ENCODE measurements at places on chromosomes 4 and X.

DNA sequence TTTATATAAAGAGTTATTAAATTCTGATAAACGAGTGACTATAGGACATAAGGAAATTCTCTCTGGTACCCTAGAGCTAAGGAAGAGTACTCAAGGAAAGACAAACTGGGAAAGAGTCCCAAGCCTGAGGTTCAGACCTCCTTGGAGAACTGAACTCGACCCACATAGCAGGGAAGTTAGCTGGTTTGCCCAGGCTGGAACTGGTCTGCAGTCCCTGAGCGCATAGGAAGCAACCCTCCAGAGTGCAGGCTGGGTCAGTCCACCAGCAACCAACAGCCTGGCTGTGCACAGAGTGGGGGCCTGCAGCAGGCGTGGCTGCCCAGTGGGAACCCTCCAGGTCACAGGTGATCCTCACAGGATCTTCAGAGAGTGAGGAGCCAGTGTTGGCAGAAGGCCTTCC, 114.1 kb downstream of the SOWAHB start:
- no peak for DNase-seq

DNA sequence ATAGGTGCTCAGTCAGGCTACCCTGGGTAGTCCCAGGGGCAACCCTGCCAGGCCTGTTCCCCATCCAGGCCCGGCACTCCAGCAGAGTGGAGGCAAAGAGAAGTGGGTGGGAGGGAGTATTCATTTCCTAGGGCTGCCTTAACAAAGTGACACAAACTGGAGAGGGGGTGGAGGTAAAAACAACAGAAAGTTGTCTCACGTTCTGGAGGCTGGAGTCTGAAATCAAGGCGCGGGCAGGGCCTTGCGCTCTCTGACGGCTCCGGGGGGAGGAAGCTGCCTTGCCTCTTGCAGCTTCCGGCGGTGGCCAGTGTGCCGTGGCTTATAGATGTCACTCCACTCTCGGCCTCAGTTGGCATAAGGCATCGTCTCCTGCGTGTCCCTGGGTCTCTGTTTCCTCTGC, 90.8 kb downstream of the DCTD start:
- no peak for DNase-seq

DNA sequence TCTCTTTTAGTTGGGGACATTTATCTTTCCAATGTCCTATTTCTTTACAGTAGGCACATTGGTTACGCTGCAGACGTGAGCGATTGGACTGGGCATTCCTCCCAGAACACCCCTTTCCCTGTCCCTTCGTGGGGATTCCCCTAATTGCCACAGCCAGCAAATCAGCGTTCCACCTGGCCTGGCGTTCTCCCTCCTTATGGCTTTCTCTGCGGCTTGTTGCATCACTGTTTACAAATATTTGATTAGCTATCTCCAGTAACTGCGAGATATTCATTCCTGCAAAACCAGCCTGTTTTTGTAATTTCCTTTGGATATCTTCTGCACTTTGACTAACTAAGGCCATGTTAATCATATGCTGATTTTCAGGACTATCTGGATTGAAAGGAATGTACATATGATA, 202.5 kb upstream of the KLF8 start:
- no peak for DNase-seq

- no peak for DNase-seq
Measured at GRCh38 chr4:48090621-48091020, 43.4 kb downstream of the TXK start.

- DNase-seq: no peak
Measured at GRCh38 chrX:9739130-9739529, 26.5 kb downstream of the GPR143 start.

- no peak for DNase-seq
Measured at GRCh38 chr4:174256277-174256713, 27.2 kb downstream of the FBXO8 start.

- DNase-seq: peak; percentile 0
Measured at GRCh38 chrX:100379388-100379986, 30.6 kb downstream of the PCDH19 start.

GRCh38 chrX:103092942-103093341, at the start of gene NXF3:
TSS of gene NXF3 (minus strand) at chrX:103093143. CDS start at chrX:103093023, 120 bp downstream.
- no peak for DNase-seq

DNA sequence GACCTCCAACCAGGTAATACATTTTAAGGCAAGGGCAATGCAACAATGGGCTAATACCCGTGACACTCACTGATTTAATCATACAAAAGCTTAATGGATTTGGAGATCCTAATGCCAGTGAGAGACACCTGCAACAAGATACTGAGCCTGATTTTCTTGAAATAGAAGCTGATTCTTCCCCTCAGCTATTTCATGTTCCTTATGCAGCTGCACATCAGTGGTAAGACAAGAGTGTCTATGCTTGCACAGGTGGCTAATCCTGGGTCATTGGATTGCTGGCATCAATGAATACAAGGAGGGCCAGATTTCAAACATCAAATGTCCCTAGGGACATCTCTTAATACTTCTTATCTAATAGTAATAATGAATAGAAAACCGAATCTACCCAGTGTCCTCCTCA, 139.7 kb downstream of the PPARGC1A start:
- DNase-seq: no peak

GRCh38 chr4:27692158-27692557, 831.5 kb downstream of the STIM2 start:
- DNase-seq: peak; percentile 12

GRCh38 chr4:4847011-4847410, 12.5 kb upstream of the MSX1 start:
- DNase-seq: no peak

GRCh38 chr4:72377491-72378194, 191.4 kb downstream of the ADAMTS3 start:
- DNase-seq: no peak

GRCh38 chr4:169315530-169316343, 45.0 kb upstream of the SH3RF1 start:
- no peak for DNase-seq

DNA sequence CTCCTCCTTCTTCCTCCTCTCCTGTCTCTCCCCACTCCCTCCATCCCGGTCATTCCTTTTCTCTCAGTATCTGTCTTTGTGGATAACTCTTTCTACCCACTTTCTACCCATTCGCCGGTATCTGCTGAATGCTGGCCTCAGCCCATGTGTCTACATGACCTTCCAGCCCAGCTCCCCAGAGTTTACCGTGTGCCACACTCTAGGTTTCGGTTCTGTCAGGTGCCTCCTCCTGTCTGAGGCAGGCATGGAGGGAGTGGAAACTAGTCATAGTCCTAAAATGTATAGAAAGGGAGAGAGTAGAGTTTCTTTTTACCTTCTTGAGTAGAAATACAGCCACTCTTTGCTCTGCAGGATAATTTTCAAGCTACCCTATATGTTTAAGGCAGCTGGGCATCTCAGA, 33.5 kb upstream of the SCRG1 start:
- DNase-seq: no peak

GRCh38 chr4:8645753-8646124, 53.2 kb downstream of the CPZ start:
- DNase-seq: no peak

GRCh38 chr4:83920375-83920774, 384.5 kb downstream of the GPAT3 start:
- no peak for DNase-seq

DNA sequence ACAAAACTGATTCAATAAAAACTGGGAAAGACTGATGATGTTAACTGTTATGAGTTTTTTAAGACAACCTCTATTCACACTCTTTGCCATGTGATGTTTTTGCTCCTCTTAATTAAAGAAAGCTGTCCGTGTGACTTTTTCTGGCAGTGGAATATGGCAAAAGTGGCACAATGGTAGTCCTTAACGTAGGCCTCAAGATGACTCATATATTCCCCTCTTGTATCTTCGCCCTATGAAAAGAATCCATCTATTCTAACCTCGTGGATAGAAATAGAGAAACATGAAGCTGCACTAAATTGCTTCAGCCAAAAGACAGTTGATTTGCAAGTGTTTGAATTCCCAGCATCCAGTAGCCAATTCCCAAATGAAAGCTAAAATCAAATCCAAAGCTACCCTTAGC, 603.8 kb upstream of the PCDH7 start:
- no peak for DNase-seq

DNA sequence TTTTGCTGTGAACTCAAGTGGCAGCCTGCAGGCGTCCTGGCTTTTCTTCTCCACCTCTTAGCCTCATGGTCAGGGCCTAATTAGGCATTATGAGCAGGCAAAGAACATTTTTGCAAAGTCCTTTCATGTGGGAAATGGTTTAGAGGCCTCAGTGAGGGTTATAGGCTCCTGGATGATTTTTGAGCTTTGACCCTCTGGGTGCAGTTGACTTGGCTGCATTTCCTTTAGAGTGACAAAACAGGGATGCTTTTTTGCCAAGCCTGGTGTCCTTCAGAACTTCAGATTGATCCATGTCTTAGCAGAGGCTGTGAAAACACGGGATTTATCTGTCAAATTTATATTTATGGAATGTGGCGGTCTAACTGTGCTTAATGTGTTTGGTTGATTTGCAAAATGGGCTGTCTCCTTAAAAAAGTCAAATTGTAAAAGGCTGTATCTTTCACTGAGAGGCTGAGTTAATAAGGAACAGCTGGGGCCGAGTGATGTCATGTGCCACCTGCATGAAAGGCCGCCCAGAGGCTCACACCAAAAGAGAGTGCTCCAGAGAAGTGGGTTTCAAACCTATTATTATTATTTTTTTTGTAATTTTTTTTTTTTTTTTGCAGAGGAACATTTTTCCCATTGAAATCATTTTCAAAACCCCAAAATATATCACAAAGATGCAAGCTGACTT, 192.2 kb upstream of the ARX start:
- DNase-seq: no peak

DNA sequence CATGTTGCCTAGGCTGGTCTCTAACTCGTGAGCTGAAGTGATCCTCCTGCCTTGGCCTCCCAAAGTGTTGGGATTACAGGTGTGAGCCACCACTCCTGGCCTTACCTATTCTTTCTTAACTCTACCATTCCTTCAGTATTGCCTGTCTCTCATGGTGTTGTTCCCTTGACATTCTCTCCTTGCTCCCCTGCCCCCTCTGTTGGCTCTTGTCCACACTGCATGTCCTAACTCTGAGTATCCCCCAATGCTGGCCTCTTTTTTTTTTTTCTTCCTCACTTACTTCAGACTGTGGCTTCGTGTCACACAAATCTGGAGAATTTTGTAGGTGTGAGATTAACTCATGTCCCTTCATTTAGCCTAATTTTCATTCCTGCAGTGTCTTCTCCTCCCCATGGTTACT, 22.9 kb upstream of the FRMPD4 start:
- DNase-seq: no peak

DNA sequence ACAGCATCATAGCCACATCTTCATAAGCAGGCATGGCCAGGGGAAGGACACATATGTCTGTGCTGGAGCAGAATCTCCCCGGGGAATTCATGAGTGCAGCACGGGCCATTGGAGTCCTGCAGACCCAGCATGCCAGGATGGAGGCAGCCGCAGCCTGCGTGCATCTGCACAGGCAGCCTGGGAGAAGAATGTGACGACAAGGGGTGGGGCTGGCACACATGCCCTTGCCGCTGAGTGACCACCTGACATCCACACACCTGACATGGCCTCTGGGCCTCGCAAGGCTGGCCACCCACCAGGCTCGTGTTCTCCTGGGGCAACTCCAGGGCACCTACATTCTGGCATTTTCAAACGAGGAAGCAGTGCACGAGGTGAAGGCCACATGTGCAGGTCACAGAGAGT, 66.2 kb upstream of the AFAP1 start:
- DNase-seq: no peak

DNA sequence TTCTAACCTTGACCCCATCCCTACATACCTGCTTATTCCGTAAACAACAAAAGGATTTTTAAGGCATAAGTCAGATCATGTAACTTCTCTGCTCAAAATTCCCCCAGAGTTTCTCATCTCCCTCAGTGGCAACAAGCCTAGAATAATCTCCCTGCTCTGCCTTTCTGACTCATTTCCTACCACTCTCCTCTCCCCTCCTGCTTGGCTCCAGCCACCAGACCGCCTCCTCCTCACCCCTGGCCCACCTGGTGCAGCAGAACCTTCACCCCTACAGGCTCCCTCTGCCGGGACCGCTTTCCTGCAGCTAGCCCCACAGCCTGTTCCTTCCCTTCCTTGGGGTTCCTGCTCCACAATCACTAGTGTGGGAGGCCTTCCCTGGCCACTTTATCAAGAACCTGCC, 32.1 kb downstream of the TSPAN5 start:
- DNase-seq: peak; percentile 70

GRCh38 chrX:11953615-11954014, 184.7 kb upstream of the FRMPD4 start:
- DNase-seq: peak; percentile 21

DNA sequence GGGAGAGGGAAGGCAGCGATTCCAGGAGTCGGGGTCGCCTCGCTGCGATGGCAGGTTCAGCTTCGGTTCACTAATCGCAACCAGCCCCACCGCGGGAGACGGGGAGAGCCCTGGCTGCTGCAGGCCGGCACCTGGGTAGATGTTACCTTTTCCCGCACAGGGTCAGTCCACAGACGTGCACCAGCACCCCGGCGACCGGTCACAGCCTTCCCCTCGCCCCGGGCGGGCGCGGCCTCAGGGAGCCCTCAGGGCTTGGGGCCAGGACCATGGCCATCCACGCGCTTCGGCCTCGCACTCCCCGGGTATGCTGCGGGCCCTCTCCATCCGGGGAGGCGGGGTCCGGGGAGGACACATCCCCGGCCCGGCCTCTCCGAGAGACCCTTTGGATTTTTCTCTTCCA, 26.1 kb upstream of the EXOC1L start:
- DNase-seq: no peak

GRCh38 chr4:100848841-100849240, 331.0 kb upstream of the EMCN start:
- no peak for DNase-seq

GRCh38 chr4:8419222-8420041, 21.1 kb downstream of the ACOX3 start:
- DNase-seq: peak; percentile 31

DNA sequence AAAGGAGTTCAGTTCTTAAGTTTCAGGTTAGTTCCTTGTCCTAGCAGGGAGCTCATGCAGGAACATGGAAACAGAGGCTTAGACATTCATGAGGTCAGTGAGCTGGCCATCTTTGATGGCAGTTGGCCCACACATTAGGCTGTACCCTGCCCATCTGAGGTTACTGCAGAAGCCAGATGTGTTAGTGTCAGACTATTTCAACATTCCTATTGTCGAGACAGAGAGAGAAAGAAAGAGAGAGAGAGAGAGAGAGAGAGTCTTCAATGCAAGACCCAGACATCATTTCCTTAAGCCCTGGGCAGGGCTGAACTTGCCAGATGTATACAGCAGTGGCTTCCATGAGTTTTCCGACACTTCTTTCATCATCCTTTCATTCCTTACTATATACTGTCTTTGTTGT, 91.3 kb downstream of the PPP1R2C start:
- no peak for DNase-seq

DNA sequence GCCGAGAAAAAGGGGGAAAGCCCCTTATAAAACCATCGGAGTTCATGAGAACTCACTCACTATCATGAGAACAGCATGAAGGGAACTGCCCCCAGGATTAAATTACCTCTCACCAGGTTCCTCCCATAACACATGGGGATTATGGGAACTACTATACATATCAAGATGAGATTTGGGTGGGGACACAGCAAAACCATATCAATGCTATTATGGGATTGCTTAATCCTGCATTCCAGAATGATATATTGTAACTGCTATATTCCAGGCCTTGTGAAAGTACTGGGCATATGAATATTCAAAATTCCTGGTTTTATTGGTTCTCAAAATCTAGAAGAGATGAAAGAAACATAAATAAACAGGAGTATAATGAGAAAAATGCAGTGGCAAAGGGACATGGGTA, 29.3 kb downstream of the NPY1R start:
- no peak for DNase-seq

GRCh38 chr4:77817304-77818072, 1.7 kb downstream of the CNOT6L start:
- DNase-seq: no peak

GRCh38 chr4:10671366-10671765, 13.2 kb downstream of the CLNK start:
- DNase-seq: no peak

Data from HFF-Myc (cell line).